Renal pelvis (tissue), 12 donors: ENCODE measurements at places on chromosomes 4 and X. TPM values are rescaled to one million over a fixed set of nuclear protein-coding genes. Genes with fewer than 3 reads are reported as not detected.

DNA sequence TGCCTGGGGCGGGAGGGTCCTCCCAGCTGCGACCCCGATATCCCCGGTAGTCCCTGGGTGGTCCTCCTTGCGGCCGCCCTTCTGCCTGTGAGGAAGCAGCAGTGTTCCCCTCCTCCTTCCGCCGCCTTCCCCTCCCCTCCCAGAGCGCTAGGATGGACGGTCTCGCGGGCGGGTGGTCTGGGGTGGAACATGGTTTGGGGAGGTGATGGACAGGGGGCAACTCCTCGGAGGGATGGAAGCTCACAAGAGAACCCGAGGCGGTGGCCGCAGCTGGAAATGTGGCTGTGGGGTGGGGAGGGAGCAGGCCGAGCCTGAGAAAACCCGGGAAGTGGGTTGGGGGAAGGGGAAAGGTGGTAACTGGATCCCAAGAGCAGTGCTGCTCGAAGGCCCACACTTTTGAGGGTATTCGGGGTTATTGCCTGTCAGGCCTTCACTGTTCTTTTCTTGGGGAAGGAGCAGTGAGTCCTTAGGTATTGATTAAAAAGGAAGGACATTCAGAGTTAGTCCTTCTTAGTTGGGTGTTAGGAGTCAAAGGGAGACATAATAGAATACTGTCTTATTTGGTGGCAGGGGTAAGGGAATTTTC, 581 bp downstream of the UBE2K start:
- peak; percentile 59 for DNase-seq

GRCh38 chr4:97662133-97662532, 481.1 kb downstream of the STPG2 start:
- DNase-seq: no peak

Gene SPON2
- polyA plus RNA-seq: 14.7 TPM

Gene ITIH6
- polyA plus RNA-seq: 0.03 TPM

- DNase-seq: no peak
These were observed 68.4 kb downstream of the SLC10A7 start for GRCh38 chr4:146453181-146453807.

DNA sequence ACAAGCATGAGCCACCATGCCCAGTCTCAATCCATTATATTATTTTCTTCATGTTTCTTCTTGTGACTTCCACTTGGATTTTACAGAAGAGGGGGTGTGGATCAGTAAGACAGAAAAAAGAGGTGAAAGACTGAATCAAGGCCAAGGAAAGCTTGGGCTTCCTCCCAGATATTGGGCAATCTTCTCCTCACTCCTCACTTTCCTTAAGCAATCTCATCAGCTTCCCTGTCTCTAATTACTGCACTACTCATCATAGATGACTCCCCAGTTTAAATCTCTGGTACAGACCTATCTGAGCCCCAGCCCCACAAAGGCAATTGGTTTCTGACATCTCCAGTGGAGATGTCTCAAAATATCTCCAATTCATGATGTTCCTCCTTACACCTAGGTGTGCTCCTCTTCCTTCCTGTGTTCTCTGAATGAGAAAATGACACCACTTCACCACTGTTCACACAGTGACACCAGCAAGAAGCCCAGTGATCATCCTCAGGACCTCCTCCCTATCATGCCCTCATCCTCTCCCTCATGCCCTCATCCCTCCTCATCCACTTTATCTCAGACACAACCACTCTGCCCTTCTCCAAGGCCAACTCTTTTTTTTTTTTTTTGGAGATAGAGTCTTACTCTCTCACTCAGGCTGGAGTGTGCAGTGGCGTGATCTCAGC, 44.8 kb upstream of the HERC6 start:
- no peak for DNase-seq

Gene NEUROG2
- not detected for polyA plus RNA-seq

DNA sequence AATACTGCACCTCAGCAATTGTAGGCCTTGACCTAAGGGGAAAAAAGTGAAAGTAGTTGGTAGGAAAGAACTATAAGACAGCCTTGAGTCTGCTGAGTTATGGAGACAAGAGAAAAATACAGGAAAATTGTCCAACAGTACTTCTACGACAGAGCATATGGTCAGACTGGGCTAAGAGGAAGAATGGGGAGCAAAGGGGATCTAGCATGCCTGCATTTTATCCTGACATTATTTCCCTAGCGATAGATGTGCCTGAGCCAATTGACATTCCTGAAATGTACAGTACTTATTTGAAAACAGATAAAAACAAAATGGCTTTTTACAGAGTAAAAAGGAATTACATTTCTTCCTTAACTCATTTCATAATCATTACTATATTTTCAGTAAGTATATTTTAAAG, 22.2 kb downstream of the GUCY1A1 start:
- no peak for DNase-seq

Gene PAK3
- polyA plus RNA-seq: 6.1 TPM
